ENCODE measurements at places on chromosomes 5 and 9.

GRCh38 chr9:94693485-94694204 is 32.9 kb upstream of the AOPEP start:
- DNase-seq, result no peak

GRCh38 chr9:135805422-135806022 is 101.8 kb downstream of the CAMSAP1 start:
- no peak for DNase-seq

DNA sequence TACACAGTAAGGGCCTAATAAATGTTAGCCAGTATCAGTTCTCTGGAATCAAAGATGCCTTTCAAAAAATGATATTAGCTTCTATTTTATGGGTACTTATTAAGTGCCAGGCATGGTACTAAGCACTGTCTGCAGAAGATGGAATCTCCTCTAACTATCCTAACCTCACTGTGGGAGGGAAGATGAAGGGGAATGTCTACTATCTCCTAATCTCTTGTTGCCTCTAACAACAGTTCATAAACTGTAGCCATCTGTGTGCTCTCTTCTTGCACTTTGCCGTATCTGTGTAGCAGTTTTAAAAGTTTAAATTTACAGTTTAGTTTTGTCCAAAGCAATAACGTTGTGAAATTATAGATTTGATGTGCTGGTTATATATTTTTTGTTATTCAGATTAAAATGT is 99.6 kb upstream of the CCDC112 start:
- DNase-seq, result no peak

GRCh38 chr5:78504704-78505677 is 143.6 kb downstream of the LHFPL2 start:
- DNase-seq, result peak; percentile 76

DNA sequence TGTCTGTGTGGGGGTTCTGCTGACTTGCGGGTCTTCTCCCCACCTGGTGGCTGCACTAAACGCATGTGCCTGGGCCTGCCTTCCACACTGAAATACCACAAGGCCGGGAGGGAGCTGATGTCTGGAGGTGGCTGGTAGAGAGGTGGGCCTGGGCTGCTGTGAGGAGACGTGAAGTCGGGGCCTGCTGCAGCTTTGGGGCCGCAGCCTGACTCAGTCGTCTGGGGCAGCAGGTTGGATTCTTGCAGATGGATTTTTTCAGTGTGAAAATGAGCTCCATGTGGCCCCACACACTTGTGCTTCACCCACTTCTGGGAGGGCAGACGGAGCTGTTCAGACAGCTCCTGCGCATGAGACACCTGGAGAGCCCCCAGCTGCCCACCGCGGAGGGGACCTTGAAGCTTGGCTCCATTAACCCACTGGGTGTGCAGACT is 29.3 kb downstream of the COL5A1 start:
- no peak for DNase-seq

- DNase-seq, result no peak
Measured at GRCh38 chr5:179119415-179120170, 59.4 kb downstream of the ZNF354C start.

DNA sequence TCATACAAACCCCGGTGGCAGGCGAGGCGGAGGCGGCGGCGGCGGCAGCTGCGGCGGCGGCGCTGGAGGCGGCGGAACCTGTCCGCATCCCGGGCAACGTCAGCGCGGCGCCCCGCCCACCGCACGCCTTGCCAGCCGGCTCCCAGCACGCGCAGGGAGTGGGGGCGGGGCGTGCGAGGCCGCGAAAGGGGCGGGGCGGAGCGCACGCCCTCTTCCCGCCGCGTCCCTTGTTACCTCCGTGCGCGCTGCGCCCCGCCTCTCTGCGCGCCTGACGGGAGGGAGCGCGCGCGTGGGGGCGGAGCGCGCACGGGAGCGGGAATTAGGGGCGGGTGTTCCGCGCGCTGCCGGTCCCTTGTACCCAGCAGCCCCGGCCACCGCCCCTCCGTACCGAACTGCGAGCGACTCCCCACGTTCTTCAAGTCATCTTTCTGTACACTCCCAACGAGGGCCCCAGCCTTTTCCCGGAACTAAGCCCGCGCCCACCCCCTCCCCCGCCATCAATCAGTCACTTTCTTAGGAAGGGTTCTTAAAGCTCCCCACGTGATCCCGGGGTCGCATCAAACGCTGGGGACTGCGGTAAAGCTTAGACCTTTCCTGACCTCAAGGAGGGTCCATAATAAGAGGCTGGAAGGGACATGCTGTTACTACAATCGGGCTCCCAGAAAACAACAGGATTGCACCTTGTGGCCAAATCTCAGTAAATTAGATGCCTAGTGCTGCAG is at the start of gene AGTPBP1:
Gene AGTPBP1 (minus strand): TSS at position 80 of the 722 bp plus-strand sequence. CDS start 29,421 bp downstream, outside the sequence.
- DNase-seq, result peak; percentile 47

DNA sequence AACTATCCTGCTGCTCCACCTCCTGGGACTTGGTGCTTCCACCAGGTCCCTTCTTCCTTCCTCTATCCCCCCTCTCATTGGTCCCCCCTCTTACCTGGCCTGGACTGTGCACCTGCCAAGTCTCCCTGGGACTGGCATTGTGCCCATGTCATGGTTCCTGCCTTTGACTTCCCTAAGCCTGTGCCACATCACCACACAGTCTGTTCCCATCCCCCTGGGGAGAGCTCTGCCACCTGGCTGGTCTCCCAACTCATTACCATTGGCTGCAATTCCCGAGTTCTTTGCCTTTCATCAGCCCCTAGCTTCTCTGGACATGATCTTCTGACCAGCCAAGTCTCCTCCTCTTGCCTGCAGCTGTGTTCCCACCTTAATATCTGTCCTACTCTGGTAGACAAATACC is 180.3 kb downstream of the SREK1 start:
- DNase-seq, result no peak

DNA sequence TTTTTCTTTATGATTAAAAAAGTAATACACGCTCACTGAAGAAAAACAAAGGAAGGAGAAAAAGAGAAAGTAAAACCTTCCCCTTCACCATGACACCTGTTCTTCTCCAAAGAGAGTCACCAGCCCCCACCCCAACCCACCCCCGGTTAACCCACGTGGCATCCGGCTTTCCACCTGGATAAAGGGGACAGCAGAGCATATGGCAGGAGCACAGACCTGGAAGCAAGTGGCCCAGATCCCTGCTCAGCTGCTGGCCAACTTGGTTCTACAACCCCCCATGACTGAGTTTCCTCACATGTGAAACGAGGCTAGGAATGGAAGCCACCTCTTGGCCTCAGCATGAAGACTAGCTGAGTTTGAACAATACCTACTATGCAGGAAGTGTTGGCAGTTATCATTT is 5.1 kb downstream of the CCDC180 start:
- DNase-seq, result no peak

- DNase-seq, result no peak
Measured at GRCh38 chr5:151924564-151925301, at the start of gene GLRA1. GLRA1 (minus strand) TSS chr5:151924851; CDS start chr5:151924549, 302 bp downstream.

DNA sequence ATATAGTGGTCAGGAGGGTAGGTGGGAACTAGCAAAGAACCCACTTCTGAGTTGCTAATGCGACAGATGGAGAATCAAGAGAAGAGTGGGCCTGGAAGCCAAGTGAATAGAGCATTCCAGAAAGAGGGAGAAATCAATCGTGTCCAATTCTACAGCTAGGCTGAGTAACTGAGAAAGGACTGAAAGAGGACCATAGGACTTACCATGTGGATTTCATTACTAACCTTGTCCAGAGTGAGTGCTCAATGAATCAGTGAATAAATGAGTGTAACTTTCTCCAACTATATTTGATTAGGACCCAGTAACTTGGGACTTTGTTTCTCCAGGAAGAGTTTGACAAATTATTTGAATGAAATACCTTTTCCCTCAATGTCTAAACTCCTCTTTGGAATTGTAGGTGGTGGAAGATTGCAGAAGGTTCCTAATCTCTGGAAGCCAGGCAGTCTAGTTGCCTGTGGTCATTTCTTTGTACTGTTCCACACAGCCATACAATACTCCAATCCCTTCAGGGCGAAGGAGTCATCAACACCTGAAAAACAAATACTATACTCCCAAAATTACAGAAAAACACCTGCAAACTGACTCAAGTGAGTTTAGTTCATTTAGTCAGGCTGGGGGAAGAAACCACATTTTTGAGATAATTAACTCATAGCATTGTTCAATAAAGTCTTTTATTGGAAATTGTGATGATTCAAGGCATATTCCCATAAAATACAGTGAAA is 2.6 kb upstream of the F2RL1 start:
- no peak for DNase-seq

DNA sequence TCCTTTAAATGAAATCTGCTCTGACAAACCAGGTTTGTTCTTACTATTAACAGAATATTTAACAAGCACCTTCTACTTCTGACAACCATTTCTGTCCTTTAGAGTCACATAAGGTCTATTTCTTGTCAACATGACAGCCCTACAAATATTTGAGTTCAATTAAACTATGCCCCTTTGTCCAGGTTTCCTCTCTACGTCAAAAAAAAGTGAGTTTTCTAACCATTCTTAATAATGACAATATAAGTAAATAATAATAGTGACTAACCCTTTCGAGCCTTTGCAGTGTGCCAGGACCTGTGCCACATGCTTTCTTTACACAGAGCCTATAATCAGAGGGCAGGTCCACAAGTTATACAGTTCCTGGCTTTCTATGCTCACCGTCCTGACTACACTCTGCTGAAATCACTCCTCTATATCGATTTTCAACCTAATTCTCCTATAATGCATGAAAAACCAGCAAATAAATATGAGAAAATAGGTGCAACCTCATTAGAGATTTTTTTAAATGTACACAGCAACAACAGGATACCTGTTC is 115.0 kb downstream of the CDK5RAP2 start:
- DNase-seq, result no peak

DNA sequence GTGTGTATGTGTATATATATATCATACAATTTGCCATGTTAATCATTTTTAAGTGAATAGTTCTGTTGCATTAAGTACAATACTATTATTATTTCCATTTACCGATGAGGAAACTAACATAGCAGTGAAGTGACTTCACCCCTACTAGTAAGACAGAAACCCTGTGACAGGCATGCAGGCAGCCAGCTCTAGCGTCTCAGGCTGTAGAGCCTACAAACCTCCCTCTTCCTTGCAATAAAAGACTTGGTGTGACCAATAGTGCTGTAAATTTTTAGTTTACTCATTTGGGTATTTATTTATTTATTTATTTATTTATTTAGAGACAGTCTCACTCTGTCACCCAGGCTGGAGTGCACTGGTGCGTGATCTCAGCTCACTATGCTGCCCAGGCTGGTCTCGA is 24.7 kb downstream of the FNBP1 start:
- DNase-seq, result no peak

DNA sequence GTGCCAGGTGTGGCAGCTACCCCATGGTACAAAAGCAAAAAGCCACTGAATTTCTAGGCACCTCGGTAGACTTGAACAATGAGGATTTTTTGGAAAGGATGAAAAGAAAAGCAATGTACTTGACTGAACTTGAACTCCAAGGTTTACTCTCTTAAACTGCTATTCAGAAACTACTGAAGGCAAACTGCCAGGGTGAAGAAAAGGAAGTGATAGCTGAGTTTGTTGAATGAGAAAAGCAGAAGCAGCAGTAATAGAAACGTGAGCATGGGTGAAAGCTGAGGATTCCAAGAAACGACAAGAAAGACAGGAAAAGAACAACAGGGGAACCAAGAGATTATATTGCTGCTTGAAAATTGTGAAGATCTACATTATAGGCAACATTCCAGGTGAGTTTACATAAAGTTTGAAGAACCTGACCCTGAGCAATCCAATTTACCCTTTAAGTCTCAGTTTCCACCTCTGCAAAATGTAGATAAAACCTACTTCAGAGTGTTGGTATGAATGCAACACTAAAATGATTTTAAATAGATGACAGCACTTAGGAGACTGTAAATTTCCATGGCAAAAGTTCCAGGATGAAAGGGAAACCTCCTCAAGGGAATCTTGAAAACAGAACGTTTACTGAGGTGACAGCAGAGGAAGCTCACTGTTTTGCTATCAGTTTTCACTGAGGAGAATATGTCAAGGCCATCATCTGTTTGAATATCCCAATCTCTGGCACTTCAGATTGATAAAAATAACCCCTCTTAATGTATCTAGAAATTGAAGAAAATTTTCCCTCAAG is 245.8 kb downstream of the SPATA31D1 start:
- DNase-seq, result no peak

DNA sequence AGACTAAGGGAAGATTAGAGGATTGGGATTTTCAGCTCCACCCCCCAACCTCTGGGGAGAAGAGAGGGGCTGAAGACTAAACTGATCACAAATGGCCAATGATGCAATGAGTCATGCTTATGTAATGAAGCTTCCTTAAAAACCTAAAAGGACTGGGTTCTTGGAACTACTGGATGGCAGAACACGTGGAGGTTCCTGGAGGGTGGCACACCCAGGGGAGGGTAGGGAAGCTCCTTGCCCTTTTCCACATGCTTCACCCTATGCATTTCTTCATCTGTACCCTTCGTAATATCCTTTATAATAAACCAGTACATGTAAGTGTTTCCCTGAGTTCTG is 48.6 kb downstream of the ARHGEF28 start:
- no peak for DNase-seq

- DNase-seq, result no peak
Measured at GRCh38 chr9:35277628-35278359, 116.0 kb downstream of the UNC13B start.

Measured in GOT3 (cell line).